ENCODE measurements at places on chromosomes 5 and 9.

DNA sequence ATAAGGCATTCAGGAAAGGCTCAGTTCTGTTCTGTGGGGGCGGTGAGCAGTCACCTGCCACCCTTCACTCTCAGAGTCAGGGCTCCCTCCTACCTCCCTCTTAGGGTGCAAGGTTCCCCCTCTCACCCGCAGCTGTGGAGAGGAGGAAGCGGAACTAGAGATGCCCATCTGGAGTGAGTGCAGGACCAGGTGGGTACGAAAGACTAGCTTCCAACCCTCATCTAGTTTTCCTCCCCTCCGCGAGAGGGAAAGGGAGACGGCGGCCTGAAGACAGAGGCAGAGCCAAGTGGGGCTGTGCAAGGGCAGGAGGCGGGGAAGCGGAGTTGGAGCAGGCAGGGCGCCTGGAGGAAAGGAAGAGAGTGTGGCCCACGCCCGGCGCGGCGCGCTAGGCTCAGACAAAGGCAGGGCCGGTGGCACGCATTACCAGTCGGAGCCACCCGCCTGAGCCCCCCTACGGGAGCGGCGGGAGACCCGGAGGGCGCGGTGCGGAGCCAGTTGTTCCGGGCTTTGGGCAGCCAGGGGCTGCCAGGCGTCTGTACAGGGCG is 7.3 kb downstream of the PRR7 start:
- no peak for DNase-seq

- no peak for DNase-seq
Measured at GRCh38 chr5:61200582-61201155, 38.4 kb upstream of the SMIM15 start.

- no peak for DNase-seq
Measured at GRCh38 chr5:117547192-117547591, 972.6 kb upstream of the SEMA6A start.

GRCh38 chr5:103519550-103519949 is 43.0 kb downstream of the NUDT12 start:
- no peak for DNase-seq
